Stimulated activated CD4-positive, alpha-beta T cell treated with anti-CD3 and anti-CD28 coated beads, Interleukin-12 subunit alpha, Interleukin-12 subunit beta, amount 100 ng/mL, for 48 hours (primary cell): ENCODE measurements at places on chromosomes 2 and 18.

- DNase-seq: no peak
These were observed 86.8 kb downstream of the METTL8 start for GRCh38 chr2:171346723-171347557.

DNA sequence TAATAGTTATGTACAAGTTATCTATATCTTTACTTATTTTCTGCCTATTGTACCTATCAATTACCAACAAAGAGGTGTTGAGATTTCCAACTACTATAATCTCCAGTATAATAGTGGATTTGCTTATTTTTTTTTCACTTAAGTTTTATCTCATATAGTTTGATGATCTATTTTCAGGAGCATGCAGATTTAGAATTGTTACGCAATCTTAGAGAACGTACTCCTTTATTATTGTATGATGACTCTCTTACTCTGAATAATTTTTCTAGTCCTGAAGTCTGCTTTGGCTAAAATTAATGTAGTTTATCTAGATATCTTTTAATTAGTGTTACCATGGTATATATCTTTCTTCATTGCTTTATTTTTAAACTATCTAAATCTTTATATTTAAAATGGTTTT lies 205.2 kb downstream of the SCG2 start:
- DNase-seq: no peak

DNA sequence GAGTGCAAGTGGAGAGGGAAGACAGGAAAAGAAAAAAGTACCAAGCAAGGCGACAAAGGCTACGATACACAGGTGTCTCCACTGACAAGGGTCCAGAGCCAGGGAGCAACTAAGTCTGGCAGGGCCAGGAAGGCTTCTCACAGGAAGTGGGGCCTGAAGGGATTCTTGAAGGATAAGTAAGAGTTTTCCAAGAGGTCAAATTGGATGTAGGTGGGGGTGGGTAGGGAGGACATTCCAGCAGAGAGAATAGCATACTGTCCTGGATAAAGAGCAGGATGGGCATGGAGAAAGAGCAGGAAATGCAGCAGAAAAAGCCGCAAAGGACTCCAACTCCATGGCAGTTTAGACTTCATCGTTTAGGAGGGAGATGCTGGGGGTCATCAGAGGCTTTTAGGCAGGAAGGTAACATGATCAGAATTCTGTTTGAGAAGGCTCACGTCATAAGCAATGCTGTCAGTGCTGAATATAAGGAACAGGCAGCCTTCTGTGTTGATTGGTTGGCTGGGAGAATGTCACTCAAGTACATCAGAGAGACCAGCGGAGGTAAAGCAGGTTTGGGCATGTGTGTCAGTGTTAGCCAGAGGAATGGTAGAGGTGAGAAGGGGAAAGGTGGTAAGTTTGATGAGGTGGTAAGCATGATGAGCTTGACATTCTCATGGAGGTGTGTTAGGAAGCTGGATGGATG lies 35.1 kb downstream of the ARHGAP25 start:
- DNase-seq: no peak

DNA sequence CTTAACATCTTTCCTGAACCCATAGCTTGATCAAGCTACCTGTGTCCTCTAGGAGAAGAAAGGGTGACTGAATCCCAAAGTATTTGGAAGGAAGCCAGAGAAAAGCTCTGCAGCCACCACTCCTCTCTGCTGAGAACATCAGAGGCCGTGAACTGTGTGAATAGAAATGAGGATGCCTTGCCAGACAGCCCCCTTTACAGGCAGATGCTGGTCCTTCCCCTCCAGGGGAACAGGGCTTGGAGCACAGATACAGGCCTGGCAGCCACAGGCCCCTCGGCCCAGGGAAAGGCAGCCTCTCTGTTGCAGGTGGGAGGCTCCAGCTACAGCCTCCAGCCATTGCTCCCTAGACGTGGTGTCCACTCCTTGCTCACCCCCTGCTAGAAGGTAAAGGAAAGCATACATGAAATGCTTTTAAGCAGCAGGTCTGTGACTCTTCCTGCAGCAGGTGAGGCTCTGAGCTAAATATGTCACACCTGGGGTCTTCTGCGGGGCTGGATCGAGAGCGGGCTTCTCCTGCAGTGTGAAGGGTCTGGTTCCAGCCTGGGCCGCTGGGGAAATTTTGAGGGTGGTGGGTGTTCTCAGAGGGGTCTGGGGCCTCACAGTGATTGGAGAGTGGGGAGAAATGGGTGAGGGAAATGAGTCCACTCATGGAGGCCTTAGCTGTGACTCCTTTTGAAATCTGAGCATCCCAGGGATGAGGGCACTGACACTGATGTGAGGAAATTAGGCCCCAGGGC lies 234.0 kb downstream of the KLHL29 start:
- no peak for DNase-seq

- DNase-seq: peak; percentile 62
These were observed 16.2 kb downstream of the INPP4A start for GRCh38 chr2:98460573-98461497.

- no peak for DNase-seq
These were observed 601.1 kb upstream of the NRXN1 start for GRCh38 chr2:51633073-51633472.

- DNase-seq: no peak
These were observed 9.8 kb upstream of the CWC22 start for GRCh38 chr2:180016937-180017336.

DNA sequence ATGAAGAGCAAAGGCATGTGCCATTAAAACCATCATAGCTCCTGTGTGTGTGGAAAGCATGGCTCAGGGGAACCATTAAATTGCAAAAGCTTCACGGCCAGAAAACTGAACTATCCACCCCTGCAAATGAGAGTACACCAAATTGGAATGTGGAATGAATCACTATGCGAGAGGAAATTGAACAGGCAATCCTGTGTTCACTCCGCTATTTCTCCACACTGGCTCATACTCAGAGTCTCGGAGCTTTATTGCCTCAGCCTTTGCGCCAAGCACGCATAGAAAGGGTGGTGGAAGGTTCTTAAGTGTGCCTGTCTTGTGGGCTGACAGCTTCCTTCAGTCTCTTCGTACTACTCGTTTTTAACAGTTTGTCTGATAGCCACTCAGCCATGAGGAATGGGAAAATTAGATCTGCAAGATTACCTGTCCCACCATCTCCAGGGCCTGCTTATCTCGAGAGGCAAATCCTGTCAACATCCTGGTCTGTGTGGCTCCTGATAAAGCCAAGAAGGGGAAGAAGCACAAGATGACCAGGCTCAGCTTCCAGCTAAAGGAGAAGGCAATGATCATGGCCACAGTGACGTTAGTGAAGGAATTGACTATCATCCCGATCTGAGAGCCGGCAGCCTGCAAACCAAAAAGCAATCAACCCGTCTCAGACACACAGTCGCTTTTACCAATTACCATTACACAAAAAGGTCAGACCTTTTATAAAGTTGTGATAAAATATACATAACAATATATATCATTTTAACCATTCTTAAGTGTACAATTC lies 34.9 kb downstream of the G6PC2 start:
- no peak for DNase-seq

GRCh38 chr2:10546975-10547391 lies 98.9 kb upstream of the ODC1 start:
- DNase-seq: no peak

DNA sequence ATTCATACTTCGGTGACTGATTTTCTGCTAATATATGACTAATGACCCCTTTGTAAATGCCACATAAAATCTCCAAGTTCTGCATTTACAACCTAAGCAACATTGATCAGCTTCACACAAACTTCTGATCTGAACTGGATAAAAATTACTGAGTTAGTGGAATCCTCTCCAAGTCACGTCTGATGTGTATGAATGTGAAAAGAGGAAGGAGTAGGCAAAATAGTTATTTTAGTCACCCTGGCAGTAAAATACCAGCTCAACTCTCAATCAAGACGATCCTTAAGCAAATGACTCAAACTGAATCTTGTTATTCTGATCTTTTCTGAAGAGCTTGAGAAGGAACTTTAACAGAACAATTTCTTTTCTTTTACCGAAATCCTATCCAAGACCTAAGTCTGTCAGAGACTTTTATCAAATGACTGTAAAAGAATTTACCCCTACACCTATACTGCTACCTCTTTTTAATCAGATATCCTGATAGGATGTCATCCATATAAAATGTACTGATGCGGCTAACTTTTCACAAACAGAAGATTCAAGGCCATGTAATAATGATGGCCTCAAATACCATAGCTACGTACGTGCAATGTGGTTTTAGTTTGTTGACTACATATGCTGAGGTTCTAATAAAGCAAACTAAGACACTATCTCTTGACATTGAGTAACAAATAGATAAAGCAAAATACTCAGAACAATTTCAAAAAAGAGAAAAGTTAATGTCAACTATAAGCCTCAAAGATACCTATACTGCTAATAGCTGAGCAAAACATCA lies 23.7 kb downstream of the CUL3 start:
- DNase-seq: no peak

- DNase-seq: peak; percentile 34
These were observed 52.9 kb upstream of the NABP1 start for GRCh38 chr2:191625016-191625415.

DNA sequence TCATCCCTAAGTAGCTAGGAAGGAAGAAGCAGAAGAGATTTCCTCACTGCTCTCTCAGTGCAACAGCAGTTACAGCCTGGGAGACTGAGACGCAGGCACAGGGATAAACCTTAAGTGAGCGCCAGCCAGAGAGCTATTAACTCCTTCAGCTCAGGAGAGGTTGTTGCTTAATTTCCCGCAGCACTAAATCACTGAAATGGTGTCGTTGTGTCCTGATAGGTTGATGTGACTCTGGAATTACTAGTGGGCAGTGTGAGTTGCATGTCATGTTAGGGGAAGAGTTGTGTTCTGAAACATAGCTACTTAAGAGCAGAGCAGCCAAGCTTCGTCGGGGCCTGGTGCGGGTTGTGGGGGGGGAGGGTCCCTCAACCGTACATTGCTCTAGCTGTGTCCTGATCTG lies 225.8 kb downstream of the NAPG start:
- DNase-seq: no peak

DNA sequence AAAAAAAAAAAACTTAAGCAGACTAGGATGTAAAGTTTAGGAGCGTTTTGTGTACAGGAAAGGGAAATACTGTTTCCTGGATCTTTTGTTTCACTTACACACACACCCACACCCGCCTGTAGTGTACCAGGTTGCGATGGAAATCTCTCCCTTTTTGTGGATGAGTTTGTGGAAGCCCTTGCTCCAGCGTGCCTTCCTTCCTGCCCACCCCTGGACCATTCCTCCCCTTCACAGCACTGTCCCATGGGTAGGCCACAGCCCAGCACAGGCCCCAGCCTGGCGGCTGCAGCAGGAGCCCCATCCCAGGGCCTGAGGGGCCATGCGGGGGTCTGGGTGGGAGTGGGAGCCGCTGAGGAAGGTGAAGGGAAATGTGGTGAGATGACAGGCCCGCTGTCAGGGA lies 15.1 kb downstream of the MALL start:
- no peak for DNase-seq

DNA sequence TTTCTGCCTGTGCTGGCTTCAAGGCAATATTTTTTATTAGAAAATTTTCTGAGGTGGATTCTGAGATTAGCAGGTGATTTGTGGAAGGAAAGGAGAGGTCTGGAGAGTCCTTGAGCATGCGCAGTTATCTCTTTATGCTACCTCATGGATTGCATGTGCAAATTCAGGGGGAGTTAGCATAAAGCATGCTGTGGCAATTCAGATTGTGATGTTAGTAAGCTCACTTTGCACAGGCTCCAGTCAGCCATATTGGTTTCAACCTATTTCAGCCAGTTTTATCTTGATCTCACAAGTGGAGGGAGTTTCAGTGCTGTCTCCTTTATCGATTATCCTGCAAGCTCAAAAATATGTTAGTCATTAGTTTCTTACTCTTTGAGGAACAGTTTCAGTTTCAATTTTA lies 2012.3 kb upstream of the PIK3C3 start:
- no peak for DNase-seq

GRCh38 chr2:66466433-66466832 lies 31.5 kb downstream of the MEIS1 start:
- no peak for DNase-seq

DNA sequence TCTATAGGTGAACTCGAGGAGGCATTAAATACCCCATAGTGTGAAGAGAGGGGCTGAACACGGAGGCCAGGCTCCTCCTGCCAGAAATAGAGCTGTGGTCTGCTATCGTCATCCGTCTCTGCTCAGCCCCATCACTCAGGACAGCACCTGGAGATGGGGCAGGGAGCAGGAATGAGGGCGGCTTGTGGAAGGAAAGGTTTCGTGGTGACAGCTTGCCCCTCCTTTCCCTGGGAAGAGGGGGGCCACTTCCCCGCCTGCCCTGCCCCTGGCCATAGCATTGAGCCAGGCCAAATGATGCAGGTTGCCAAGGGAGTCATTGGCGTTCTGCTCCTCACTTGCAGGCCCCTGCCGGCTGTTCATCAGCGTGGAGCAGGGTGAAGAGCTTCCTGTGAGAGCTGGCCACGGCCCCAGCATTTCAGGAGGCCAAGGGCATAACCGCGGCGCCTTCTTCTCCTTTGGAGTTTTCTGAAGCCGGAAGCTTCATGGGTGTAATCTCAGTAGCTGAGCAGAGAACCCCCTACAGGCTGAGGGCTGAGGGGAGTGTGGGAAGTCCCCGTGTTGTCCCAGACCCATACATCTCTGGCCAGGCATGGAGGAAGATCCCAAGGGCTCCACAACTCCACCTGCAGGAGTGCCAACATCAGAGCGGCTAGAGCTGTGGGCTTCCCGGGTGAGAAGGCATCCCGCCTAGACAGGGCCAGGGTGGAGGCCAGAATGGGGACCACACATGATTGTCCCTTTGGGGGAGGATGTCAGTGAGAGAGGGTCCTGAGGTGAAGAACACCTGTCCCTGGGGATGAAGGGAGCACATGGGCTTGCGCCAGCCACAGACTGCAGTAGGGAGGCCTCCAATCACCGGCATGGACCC lies 112.5 kb upstream of the GLI2 start:
- no peak for DNase-seq

DNA sequence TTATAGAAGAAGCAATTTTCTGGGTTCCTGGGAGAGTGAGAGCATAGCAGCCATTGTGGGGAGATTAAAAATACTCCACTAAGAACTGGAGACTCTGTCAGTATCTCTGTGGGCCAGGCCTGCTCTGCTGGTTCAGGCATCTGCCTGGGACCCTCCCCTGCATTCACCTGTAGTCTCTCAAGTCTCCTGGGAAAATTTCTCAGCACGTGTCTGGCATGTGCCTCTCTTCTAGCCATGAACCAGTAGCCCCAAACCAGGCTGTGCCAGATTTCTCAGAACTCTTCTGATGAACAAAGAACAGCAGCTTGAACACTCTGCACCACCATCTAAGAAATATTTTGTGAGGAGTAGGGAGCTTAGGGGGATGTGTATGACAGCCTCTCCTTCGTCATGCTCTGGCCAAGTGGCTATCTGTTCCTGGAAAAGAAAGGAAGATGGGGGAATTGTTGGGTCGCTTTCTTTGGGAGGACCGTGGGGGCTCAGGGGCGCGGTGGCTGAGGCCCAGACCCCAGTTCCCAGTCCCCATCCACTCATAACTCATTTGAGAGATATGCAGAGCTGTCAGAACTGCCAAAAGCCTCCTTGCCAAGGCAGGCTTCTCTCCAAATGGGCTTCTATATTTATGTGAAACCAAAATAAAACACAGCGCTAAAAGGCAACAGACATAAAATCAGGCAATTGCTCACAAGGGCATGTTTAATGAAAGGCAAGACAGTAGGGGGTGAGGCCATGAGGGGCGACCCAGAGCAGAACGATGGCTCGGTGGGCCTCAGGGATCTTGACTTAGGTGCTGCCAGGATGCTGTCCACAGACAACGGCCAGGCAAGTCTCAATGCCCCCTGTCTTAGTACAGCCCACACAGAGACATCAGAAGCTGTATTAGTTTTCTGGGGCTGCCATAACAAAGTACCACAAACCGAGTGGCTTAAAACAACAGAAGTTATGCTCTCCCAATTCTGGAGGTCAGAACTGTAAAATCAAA lies 114.7 kb upstream of the TNP1 start:
- DNase-seq: no peak

- DNase-seq: no peak
These were observed 1202.8 kb upstream of the ACVR2A start for GRCh38 chr2:146642066-146642465.

GRCh38 chr18:3721771-3722648 lies 272.0 kb downstream of the TGIF1 start:
- no peak for DNase-seq
